NCI-H1092 (cell line): ENCODE measurements at places on chromosomes 3 and 15.

- DNase-seq, result no peak
Observed at GRCh38 chr3:12483872-12484197, 445 bp upstream of the TSEN2 start.

- DNase-seq, result no peak
Observed at GRCh38 chr3:4426782-4427344, 40.2 kb downstream of the SUMF1 start.

- DNase-seq, result no peak
Observed at GRCh38 chr15:63070681-63071129, 28.2 kb downstream of the TPM1 start.

- DNase-seq, result no peak
Observed at GRCh38 chr3:136817448-136817847, 1.5 kb upstream of the SLC35G2 start.

DNA sequence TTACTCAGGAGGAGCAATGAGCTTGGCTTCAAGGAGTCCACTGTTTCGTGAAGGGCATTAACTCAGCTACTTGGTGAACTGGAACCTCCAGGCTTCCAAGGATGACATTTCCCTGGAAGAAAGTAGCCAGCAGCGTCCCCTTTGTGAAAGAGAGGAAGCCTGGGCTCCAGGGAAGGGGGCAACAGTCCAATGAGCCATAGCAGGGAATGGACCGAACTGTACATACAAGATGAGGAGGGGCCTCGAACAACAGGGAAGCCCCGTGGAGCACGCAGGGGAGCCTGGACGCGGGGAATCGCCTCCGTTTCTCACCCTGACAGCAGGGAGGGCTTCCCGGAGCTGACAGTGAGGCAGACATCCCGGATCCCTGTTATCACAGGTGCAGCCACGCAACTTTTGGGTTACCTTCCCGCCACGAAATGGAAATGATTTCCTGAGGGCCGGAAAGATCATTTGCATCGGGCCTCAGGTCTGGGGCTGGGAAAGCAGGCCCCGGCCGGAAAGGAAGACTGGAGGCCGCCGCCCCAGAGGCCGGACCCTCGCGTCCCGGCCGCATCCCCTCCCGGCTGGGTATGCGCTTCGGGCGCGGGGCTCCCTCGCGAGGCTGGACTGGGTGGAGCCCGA lies 475 bp upstream of the SPINT1 start:
- no peak for DNase-seq

- DNase-seq, result no peak
Observed at GRCh38 chr3:141388823-141389621, 20.7 kb downstream of the ZBTB38 start.

DNA sequence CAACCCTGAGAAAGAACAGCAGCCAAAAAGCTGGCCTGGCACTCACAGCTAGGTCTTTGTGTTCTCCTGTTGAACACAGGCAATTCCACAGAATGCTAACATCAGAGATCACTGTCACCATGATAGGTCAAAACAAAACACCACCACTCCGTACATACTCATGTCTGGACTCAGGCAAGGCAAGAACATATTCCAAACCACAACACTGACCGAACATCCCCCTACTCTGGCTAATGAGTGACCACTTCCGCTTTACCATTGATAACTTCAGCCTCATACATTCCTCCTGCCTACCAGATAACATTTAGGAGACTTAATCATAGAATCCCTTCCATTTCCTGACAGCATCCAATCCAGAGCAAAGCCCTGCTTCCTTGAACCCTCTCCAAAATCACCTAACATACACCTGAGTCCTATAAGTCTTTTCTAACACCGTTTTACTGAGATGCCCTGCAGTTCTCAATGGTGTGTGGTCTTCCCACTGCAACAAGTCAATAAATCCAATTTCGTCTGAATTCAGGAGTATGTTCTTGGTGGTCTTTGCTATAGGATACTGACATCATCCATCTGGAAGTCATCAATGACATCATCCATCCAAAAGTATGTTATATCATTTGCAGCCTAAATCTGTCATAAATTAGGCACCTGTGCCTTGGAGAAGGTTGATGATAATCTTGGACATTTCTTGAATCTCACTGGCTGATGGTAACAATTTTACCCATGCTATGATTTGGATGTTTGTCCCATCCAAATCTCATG lies 23.7 kb downstream of the RIOX2 start:
- no peak for DNase-seq

- no peak for DNase-seq
Observed at GRCh38 chr3:65322910-65323309, 635.1 kb upstream of the ADAMTS9 start.

DNA sequence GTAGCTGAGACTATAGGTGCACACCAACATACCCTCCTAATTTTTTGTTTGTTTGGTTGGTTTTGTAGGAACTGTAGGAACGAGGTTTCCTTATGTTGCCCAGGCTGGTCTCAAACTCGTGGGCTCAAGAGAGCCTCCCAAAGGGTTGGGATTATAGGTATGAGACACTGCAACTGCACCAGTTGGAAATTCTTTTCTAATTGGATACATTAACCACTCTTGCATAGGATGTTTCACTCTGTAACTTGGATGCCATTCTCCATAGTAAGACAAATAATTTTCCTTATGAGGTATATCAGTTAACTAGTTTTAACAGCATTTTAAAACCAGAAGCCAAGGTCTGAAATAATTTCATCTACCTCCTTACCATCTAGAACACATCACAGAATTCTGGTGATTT lies 6.7 kb upstream of the ALCAM start:
- DNase-seq, result no peak
